ENCODE measurements at places on chromosomes 1 and 21.

DNA sequence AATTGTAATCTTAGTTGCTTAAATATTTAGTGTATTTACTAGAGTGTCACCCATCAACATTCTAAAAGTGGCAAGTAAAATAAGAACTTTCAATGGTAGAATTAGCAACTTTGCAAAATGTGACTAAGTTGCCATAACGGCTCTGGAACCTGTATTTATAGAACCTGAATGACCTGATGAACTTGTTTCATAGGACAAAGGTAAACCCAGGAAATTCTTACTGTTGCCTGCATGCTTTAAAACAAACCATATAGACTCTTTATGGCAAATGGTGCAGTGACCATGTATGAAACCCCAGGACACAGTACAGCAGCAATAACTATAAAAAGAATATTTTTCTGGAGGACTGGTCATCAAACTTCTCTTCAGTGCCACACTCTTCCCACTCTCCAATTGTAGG lies 22.9 kb downstream of the AK2 start:
- DNase-seq = no peak

DNA sequence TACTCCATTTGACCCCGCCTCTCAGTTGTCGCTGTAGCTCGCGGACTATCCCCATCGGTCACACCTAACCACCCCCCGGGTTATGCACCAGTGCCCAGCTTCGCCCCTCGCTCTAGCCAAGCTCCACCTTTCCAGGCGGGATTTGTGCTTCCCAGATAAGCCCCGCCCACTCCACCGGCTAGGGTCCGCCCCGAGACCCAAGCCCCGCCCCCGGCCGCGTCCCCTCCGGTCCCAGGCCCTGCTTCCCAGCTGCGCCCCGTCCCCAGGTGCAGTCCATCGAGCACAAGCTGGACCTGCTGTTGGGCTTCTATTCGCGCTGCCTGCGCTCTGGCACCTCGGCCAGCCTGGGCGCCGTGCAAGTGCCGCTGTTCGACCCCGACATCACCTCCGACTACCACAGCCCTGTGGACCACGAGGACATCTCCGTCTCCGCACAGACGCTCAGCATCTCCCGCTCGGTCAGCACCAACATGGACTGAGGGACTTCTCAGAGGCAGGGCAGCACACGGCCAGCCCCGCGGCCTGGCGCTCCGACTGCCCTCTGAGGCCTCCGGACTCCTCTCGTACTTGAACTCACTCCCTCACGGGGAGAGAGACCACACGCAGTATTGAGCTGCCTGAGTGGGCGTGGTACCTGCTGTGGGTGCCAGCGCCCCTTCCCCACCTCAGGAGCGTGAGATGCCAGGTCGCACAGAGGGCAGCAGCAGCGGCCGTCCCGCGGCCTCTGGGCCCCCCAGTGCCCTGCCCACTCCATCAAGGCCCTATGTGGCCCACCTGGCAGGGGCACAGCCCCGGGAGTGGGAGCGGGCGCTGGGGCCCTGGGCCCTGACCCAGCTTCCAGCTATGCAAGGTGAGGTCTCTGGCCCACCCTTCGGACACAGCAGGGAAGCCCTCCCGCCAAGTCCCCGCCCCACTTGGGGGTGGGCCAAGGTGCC lies 23.9 kb downstream of the CITED4 start:
- no peak for DNase-seq

- peak; percentile 26 for DNase-seq
Measured at GRCh38 chr1:190320952-190321351, 156.7 kb downstream of the BRINP3 start.

- DNase-seq = no peak
Measured at GRCh38 chr1:99727575-99728185, 38.8 kb downstream of the FRRS1 start.

DNA sequence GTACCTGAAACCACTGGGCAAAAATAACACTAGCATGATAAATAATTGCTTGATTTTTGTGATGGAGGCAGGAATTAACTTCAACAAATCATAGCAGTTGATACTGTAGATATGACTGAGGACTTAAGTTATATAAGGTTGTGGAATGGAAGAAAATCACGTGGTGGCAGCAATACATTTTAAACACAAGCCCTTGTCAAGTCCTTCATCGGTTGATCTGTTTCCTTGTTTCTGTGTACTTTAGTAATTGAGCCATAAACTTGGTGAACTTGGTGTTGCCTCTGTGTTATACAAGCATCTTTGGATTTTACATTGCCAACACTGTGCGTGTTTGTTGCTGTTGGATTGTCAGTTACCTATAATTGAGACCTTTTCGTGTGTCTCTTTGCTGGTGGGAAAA lies 114.4 kb downstream of the CAMTA1 start:
- DNase-seq = no peak

- DNase-seq = no peak
Measured at GRCh38 chr1:195394567-195394966, 1213.7 kb downstream of the KCNT2 start.

- DNase-seq = no peak
Measured at GRCh38 chr21:42578034-42578433, 64.4 kb downstream of the SLC37A1 start.

- no peak for DNase-seq
Measured at GRCh38 chr1:59549903-59550302, 253.0 kb downstream of the FGGY start.

GRCh38 chr1:114033961-114034360 lies 54.7 kb downstream of the OLFML3 start:
- no peak for DNase-seq

- no peak for DNase-seq
Measured at GRCh38 chr21:42654913-42655795, 1.7 kb downstream of the PDE9A start.

DNA sequence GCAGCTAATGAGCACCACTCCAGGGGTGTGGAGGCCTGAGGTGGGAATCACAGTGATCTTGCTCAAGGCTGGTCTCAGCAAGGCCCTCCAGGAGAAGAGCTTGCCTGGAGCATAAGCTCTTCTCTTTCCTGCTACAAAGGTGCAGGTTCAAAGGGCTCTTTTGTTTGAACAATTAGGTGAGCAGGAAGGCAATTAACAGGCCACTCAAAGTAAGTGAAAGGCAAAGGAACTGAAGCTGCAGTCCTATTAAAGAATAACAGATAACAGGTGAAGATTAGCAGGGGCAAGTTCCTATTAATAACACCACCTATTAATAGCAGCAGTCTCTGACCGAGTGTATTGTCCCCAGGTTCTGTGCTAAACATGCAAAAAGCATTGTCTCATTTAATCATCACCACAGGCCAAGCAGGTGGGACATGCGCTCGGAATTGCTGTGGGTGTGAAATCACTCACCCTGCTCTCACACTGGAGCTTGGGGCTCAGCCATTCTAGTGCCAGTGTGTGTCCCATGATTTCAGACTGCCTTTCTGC lies 113.8 kb downstream of the RHOU start:
- no peak for DNase-seq

- DNase-seq = peak; percentile 38
Measured at GRCh38 chr1:179121159-179121938, 39.5 kb downstream of the TOR3A start.

GRCh38 chr1:67690018-67690363 lies 5.0 kb downstream of the GADD45A start:
- no peak for DNase-seq

- peak; percentile 95 for DNase-seq
Measured at GRCh38 chr1:36397378-36398230, at the start of gene LSM10. Gene LSM10, minus strand, starts transcription at chr1:36397908. Its CDS starts 3,779 bp downstream, at chr1:36394129.

DNA sequence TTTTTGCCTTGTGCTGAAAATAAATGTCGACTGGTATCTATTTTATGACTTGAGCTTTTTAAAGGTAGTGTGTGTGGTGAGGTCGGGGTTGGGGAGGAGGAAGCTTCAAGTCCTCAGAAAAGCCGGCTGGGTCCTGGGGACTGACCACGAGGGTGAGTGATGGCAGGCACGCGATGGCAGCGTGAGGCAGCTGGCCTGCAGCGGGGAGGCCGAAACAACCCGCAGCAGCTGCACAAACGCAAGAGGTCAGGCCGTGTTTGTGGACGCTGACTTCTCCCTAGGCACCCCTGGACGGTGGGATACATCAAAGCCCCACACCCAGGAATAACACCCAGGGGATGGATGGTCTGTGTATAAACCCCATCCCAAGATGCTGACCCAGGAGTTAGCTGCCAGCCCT lies 51.4 kb downstream of the ZBTB18 start:
- no peak for DNase-seq

DNA sequence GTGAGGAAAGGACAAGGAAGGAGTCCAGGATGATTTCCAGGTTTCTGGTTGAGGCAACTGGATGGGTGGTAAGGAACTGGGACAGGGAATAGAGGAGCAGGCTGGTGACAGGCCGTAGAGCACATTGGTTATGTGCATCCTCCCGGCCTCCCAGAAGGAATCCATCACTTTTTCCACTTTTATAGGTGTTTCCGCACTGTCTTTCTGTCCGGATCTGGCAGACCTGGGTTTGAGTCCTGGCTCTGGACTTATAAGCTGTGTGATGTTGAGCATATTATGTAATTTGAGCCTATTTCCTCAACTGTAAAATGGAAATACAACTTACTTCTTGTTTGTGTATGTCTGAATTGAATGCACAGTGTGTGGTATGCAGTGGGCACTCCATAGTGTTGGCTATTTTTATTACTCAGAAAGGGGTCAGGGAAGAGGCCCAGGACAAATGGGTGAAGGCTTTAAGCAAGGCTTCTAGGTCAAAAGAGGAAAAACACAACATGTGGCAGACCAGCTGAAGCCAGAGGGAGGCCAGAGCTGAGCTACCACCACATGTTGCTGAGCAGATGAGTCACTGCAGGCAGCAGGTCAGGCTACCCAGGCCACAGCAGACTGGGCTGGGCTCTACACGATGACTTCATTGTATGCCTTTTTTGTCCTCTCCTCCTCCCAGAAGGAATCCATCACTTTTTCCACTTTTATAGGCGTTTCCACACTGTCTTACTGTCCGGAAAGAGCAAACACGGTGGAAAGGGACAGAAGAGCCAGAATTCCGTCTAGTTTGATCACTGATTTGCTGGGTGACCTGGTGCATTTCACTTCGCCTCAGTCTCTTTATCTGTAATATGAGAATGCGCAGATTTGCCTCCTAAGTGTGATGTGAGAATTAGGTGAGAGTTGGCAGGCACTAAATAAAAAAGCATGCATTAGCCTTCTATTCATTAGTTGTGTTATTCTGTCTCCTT lies 791 bp upstream of the MAST2 start:
- peak; percentile 69 for DNase-seq

DNA sequence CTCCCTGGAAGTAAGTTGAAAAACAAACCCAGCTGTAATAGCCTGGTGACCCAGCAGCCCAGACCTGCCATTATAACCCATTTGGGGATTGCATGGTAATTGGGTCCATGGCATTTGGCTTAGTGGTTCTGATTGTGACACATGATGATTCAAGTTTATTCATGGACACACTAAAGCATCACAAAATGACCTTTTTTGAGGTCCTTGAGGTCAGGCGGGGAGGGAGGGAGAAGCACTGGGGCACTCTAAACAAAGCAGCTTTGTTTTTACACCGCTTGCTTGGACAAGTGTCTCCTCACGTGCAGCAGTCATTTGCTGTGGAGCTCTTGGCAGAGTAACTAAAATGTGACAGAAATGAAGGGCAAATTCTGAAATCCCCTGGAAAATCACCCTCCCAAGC lies 241.0 kb upstream of the SGIP1 start:
- DNase-seq = no peak

- no peak for DNase-seq
Measured at GRCh38 chr1:91022518-91022929, 689 bp upstream of the ZNF644 start.

- no peak for DNase-seq
Measured at GRCh38 chr1:27755286-27755685, 17.7 kb upstream of the STX12 start.

- DNase-seq = no peak
Measured at GRCh38 chr1:63678200-63678599, 85.0 kb downstream of the PGM1 start.

DNA sequence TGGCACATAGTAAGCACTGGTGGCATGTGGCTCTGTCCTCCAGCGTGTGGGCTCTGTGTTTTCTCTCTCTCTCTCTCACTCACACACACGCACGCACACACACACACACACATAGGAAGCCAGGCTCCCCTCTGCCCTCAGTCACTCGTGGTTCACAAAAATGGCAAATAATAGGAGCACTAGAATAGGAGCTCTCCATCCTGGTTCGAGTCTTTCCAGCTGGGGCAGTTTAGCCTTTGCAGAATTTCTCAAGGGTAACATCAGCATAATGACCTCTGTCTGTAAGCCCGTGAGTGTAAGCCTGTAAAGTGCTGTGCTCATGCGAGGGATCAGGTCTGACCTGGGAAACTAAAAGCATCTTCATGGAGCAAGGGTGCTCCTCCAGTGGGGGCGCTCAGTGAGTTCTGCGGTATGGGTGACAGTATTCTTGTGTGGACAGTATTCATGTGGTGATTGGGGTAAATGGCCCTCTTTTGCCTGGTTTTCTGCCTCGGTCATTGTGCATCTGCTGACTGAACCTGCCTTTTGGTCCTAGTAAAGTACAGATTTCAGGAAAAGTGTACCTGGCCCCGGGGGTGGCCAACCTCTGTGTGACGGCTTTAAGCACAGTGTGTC lies 842 bp upstream of the ZC3H12A start:
- no peak for DNase-seq

DNA sequence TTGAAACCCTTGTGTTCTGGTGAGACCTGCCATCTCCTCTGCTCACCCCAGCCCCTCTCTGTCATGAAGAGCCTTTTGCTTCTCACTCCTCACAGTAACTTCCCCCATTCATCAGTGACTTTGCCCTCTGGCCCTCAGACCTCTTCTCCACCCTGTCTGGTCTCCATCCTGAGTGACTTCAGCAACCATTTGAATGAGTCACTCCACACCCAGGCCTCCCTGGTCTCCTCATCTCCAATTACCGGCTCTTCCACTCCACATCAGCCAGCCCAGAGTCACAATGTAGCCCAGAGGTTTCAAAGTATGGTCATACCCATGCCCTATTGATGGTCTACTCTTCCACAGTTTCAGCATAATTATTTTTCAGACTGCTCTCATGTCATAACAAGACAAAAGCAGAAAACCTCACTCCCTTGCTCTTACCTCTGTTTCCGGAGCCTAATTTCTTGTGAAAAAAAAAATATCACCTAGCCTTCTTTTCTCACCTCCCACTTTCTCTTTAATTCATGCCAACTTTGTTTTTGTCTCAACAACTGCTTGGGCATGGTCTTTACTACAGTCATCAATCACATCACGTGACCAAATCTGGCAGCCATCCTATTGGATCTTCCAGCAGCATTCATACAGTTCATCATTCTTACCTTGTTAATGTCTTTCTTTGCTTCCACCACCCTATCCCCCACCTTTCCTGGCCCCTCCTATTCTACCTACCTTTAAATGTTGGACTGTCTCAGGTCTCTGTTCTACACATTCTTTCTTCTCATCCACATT lies 35.6 kb upstream of the NEK7 start:
- DNase-seq = no peak

DNA sequence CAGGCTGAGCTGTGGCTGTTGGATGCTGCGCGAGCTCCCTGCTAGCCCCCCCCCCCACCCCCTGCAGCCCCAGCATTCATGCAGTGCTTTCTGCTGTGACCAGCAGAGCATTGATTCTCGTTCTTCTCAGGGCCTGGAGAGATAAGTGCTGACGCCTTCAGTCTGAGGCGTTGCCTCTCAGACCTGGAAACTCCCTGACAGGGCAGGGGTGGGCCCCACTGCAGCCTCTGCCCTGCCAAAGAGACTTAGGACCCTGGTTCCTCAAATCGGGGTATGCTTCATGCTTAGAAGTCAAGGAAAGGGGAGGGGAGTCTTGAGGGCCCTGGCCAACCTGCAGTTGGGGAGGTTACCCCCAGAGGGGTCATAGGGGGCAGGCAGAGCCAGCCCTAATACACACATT lies 38.5 kb downstream of the PTPRF start:
- DNase-seq = no peak
